T-helper 22 cell (primary cell): ENCODE measurements at places on chromosomes 2 and 18.

- DNase-seq, result no peak
Observed at GRCh38 chr2:216862628-216863398, 2.9 kb upstream of the TNP1 start.

- no peak for DNase-seq
Observed at GRCh38 chr2:135050684-135051083, 1.4 kb upstream of the RAB3GAP1 start.

DNA sequence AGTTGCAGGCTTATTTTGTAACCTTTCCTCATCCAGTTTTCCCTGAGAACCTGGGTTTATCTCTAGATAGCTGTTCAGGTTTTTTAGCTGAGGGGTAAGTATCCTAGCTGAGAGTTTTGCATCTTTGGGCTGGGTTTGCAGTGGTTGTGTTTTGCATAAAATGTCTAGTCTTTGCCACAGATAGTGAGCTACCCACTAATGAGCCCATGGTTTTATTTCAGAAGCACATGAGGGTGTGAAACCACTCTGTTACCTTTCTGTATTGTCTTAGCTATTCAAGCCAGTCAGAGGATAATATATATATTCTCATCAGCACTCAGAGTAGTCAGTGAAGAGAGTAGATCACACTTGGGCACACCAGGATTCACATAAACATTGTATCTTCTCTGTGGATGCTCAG lies 24.6 kb upstream of the TXNDC2 start:
- DNase-seq, result no peak

DNA sequence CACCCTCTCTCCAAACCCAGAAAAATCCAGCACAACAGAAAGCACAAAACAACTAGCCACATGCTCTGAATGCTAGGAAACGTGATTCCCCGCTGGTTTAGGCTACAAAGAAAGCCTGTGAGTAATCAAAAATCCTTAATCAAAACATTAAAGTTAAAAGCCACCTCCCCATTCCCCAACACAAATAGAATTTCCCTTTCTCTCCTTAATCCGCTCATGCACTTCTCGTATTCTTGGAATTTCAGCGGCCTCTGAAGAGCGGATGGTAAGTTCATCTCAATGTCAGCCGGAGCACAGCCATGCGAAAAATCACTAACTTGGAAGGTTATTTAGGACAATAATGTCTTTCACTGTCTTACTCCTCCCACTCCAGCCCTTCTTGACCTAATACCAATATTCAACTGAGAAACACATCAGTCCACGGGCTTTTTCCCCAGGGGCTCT lies 126.7 kb downstream of the OSBPL1A start:
- no peak for DNase-seq

- DNase-seq, result no peak
Observed at GRCh38 chr18:9008709-9009635, 93.5 kb upstream of the NDUFV2 start.

- DNase-seq, result no peak
Observed at GRCh38 chr2:64629875-64630274, 23.8 kb downstream of the SERTAD2 start.

DNA sequence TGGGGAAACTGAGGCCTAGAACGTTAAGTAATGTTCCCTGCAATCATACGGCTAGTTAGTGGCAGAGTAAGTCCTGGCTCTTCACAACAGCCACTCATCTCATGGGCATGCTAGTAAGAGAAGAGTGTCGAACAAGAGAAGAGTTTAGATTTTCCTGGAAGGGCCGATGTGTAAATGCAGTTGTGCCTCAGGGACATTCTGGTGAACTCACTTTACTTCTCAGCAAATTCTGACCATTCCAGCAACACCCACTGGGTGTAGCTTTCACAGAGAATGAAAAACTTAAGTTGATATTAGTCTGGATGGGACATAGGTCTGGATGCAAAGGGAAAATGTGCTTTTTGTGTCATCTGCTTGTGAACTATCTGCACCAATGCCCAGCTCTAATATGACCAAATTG lies 23.5 kb downstream of the MRPL44 start:
- DNase-seq, result no peak

- no peak for DNase-seq
Observed at GRCh38 chr2:104863146-104863467, 9.2 kb downstream of the POU3F3 start.

DNA sequence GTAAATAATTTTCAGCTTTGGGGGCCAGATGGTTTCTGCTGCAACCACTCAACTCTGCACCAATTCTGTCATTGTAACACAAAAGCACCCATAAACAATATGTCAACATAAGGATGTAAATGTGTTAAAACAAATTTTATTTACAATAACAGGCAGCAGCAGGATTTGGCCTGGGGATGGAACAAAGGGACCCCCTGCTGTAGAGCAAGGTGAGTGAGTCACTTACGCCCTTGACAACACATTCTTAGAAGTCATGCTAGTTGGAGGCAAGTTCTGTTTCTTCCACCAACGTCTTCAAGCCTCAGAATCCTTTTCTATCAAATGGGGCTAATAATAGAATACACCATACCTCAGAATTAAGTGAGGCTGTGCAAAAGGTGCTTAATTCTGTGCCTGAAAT lies 610.2 kb upstream of the SYT4 start:
- DNase-seq, result no peak

DNA sequence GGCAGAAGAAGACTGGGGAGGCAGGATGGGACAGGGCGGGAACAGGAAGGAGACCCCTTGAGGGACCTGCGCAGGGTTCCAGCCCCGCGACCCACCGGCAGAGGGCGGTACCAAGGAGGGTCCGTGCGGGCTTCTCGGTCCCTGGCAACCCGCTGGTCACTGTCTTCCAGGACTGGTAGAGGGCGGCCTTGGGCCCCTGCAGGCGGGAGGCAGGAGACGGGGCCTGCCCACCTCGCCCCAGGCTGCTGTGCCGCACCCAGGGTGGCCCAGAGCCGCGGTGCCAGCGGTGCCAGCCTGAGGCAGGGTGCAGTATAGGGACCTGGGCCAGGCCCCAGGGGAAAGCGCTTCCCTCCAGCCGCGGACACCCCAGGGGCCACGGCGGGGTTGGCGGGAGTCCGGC lies 34.5 kb downstream of the NEURL3 start:
- DNase-seq, result no peak

GRCh38 chr2:99430614-99431291 lies 59.1 kb downstream of the REV1 start:
- no peak for DNase-seq

- DNase-seq, result no peak
Observed at GRCh38 chr2:235311044-235311443, 182.8 kb upstream of the AGAP1 start.
